Iris pigment epithelial cell (primary cell): ENCODE measurements at places on chromosomes 1 and 21.
A peak's percentile ranks its signal among the peaks of the same experiment; 100 is the strongest.

GRCh38 chr1:11194407-11195176 lies 5.4 kb downstream of the ANGPTL7 start:
- no peak for DNase-seq

- no peak for DNase-seq
Observed at GRCh38 chr1:112981426-112981825, 25.4 kb upstream of the SLC16A1 start.

DNA sequence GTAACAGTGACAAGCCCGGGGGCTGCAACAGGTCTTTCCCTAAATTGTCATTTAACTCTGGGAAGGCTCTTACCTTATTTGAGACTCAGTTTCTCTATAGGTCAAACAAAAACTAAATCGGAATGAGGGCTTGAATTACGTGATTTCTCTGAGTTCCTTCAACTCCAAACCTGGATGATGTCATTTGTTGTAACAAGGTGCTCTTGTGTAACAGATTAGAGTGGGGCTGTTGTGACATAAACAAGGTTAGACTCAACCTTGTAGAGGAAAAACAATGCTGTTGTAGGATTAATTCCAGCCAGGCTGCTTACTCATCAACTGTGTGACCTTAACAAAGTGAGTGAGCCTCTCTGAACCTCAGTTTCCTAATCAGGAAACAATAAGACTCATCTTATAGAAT lies 74.4 kb downstream of the SUSD4 start:
- DNase-seq, result no peak

DNA sequence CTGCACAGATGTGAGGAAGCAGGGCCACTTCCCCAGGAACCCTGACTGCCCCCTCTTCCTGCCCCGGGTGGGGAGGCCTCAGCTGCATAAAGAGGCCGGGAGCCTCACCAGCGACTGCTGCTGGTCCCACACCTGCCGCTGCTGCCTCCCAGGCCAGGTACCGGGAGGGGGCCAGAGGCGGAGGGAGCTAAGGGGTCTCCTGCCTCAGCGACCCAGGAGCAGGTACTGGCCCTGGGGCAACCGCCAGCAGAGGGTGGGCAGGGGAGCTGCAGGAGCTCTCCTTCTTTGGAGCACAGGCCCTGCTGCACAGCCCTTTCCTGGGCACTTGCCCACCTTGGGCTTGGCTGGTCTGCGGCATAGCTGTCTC lies 6.8 kb downstream of the GJC2 start:
- DNase-seq, result no peak

DNA sequence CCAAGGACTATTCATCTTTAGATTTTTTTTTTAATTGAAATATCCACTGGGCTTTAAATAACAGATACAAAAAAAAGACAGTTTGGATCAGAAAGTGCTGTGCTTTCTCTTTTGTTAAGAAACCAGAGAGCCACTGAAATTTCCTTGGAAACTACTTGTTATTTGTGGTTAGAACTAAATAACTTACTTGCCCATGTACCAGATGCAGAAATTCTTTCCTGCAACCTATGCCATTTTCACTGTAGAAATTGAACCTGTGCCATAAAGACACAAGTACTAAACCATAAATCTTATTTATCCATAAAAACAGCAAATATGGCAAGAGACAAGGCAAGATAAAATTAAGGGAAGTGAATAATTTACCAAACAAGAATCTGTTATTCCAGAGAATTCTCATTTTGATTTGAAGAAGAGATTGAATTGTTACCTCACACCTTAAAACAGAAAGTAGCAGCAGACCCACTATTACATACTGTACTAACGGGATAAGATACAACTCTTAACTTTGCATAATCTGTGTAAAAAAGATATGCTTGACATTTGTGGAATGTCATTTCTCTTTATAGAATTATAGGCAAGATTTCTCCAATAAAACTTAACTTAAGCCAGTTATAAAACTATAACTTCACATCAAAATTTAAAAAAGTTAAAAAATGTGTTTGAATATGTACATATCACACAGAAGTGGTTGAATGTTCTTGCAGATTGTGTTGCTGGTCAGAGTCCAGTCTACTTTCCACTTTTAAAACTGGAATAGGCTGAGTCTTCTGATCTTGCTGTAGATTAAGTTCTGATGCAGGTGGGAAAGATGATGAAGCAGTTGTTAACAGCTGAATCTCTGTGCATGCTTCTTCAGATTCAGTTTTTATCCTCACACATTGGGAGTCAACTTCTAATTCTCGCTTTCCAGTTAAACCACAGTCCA lies 6.3 kb upstream of the PHTF1 start:
- DNase-seq, result peak; percentile 51

DNA sequence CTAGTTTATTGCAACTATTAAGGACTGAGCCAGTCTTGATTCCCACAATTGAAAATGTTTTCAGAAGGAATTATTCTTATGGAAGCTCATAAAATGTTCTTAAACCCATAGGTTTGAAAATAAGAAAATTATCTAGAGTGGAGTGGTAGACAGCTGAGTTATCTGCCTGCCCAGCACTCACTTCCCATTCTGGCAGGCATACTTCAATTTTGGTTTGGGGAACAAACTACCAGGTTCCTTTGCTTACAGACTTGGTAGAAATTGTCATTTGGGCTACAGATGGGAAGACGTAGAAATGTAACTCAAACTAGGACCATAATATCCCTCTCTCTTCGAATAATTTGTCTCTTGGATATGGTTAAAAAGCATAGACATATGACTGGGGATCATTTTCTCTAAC lies 18.4 kb downstream of the JUN start:
- no peak for DNase-seq

- DNase-seq, result no peak
Observed at GRCh38 chr1:225808136-225808535, 1.8 kb upstream of the EPHX1 start.

DNA sequence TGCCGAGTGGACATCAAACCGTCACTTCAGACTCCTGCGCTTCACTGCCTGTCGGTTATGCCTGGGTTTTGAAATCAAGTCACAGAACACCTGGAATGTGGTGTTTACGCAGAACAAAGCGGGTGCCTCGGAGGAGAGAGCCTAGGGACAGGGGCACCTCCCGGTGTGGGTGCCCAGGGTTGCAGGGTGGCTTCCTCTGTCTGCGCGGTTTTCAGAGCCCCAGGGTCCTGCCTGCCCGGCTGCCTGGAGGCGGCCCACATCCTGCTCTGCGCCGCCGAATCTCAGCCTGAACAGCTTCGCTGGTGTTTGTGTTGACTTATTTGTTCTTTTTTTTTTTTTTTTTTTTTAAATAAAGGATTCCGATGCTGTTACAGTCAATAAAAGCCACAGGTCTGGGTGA lies 113.5 kb upstream of the COL6A1 start:
- no peak for DNase-seq

- no peak for DNase-seq
Observed at GRCh38 chr1:177824508-177824982, 145.3 kb downstream of the SEC16B start.

DNA sequence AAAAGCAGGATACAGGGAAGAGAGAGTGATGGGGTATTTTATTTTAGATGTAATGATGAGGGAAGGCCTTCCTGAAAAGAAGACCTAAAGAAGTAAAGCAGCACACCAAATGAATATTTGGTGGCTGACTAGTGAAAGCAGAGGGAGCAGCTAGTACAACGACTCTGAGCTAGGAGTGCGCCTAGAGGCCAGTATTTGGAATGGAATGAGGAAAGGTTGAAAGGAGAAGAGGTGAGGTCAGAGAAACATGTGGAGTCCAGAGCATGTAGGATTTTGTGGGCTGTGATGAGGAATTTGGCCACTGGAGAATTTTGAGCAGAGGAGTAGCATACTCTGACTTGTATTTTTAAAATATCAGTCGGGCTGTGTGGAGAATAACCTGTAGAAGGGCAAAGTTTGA lies 11.8 kb upstream of the RPL5 start:
- DNase-seq, result no peak

GRCh38 chr1:107600607-107601160 lies 364.3 kb downstream of the VAV3 start:
- DNase-seq, result no peak

DNA sequence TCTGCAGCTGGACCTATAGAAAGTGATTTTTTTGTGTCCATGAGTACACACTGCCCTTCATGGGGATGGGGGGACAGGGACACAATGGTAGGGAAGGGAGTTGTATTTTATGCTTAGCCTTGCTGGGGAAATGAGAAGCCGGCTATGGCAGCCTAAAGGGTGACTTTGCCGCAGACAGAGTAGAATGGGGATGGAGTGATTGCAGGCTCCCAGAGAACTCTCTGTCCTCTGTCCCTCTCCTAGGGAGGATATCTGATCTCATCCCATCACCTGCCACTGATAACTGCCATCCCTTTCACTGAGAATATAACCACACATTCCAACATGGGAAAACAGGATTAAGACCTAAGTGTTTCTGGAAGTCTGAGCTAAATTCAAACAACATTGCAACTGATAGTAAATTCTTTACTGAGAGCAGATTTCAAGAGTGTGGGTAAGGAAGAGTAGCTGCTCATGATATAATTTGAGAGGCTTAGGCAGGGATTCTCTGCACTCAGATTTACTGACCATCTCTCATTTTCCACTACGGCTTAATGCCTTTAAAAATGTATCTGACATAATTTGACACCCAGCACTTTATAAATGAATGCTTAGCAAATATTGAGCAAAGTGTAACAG lies 13.9 kb downstream of the SH2D1B start:
- DNase-seq, result no peak

- DNase-seq, result peak; percentile 9
Observed at GRCh38 chr1:228336308-228337030, 70.2 kb downstream of the TRIM11 start.

DNA sequence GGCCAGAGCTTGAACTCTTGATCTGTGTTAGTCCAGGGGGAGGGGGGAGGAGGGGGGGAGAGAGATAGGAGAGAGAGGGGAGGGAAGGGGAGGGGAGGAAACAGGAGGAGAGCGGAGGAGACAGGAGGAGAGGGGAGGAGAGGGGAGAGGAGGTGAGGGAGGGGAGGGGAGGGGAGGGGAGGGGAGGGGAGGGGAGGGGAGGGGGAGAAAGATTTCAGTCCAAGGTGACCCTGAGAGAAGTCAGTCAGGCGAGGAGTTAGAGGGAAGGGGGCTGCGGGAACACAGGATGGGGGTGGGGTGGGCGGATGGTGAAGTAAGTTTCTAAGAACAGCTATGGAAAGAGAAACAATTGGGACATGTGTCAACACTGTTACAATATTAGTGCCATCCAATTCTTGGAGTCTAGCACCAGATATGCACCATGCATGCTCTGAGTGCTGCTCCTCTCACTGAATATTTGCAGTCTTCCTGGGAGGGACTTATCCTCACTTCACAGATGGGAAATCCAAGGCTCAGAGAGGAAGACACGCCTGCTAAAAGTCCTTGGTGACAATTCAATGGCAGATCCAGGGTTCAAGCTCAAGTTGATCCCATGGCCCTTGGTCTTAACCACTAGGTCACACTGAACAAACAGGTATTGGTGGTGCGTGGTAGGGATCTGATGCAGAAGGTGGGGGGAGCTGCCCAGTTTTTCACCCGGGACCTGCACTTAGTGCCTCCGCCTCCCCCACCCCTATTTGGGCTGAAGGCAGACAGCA lies 42.5 kb upstream of the ECE1 start:
- DNase-seq, result no peak

DNA sequence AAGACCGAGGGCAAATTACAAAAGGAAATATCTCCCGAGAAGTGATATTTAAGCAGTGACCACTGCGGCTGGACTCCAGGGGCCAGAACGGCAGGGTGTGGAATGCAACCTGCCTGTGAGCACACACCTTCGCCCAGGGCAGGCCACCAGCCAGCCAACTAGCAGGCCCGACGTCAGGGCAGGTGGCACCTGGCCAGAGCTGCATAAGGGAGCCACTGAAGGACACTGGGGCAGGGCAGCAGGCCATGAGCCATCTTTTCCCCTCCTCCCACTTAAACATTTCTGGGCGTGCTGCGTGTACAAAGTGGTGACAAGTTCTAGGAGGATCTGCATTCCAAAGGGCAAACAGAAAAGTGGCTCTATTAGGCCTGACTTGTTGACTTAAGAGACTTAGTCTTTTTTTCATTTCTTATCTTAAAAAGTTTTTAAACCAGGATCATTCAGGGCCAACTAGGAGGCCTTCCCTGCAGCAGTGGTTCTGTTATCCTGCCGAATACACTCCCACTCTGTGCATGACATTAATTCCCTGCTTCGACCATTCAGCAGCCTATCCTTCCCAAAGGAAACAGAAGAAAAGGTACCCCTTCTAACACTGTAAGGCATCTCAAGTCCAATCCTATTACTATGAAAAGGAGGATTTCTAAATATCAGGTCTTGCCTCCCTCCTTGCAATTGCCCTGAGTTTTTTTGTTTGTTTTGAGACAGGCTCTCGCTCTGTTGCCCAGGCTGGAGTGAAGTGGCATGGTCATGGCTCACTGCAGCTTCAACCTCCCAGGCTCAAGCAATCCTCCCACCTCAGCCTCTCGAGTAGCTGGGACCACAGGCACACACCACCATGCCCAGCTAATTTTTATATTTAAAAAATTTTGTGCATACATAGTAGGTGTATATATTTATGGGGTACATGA lies 96.3 kb downstream of the BCAR3 start:
- no peak for DNase-seq

GRCh38 chr1:228979325-228979699 lies 244.0 kb downstream of the RHOU start:
- DNase-seq, result no peak

- no peak for DNase-seq
Observed at GRCh38 chr1:118275472-118276115, 90.6 kb upstream of the SPAG17 start.

- DNase-seq, result no peak
Observed at GRCh38 chr1:241899210-241899609, 51.2 kb downstream of the EXO1 start.

- no peak for DNase-seq
Observed at GRCh38 chr1:97660431-97661105, 260.3 kb downstream of the DPYD start.

GRCh38 chr1:67814121-67814772 lies 19.0 kb downstream of the GNG12 start:
- DNase-seq, result no peak

DNA sequence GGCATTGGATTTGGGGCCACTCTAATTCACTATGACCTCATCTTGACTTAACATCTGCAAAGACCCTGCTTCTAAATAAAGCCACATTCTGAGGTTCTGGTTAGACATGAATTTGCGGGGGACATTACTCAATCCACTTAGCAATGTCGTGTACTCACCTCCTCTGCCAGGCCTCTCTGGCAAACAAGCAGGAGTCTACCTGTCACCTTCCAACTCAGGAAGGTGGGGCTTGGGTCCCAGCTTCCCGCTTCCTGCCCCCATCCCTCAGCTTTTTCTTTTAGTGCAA lies 177.8 kb downstream of the PSMG1 start:
- DNase-seq, result no peak

- peak; percentile 100 for DNase-seq
Observed at GRCh38 chr1:33099290-33100118, 18.6 kb downstream of the AZIN2 start.

GRCh38 chr1:61183471-61184039 lies 101.2 kb downstream of the NFIA start:
- peak; percentile 78 for DNase-seq

- DNase-seq, result no peak
Observed at GRCh38 chr1:118899340-118899739, 88.8 kb downstream of the TBX15 start.

DNA sequence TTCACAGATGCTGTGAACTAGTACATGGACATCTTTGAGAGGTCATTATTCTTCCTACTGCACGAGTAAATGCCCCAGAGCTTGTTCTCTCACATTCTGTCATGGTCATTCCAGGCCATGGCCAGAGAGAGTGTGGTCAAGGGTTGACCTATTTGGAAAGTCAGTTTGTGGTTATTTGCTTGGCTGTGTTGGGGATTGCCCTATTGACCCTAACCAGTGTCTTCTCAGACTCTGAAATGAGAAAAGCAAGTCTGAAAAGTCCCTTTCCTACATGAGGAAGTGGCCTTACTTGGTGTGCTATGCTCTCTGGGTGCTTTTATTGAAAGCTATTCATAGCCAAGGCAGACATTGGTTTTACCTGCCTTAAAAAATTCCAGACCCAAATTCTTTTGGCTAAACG lies 26.6 kb downstream of the CLIC6 start:
- no peak for DNase-seq
